NCI-H2081 (cell line): ENCODE measurements at places on chromosomes 12 and 14.

- no peak for DNase-seq
Observed at GRCh38 chr12:28024231-28024995, 51.9 kb upstream of the PTHLH start.

GRCh38 chr14:32453857-32454810 is 125.0 kb downstream of the AKAP6 start:
- DNase-seq: no peak

- DNase-seq: no peak
Observed at GRCh38 chr12:132579744-132580143, 30.6 kb downstream of the LRCOL1 start.

DNA sequence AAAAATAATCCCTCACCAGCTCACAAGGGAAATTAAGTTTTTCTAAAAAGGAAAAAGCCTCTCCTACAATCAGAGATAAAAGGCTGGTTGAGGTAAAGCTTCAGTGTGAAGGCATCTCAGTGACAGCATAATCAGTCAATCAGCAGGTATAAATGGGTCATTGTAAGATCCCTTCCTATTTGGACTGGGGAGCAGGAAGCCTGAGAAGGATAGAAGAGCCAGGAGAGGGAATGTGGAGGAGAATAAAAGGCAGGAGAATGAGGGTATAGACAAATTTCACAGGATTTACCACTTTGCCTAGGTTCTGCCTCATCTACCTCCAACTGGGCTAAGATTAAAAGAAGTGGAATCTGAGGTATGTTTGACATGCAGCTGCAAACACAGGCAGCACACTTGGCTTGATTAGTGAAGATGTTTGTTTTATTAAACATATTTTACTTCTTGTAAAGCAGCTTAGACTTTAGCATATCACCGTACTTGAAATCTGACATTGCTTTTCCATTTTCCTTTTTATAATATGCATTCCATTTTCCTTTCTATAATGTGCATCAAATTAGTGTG is 479.1 kb upstream of the USP15 start:
- DNase-seq: no peak

GRCh38 chr12:46664761-46665287 is 161.0 kb downstream of the SLC38A4 start:
- peak; percentile 22 for DNase-seq
